NCI-H748 treated with DMSO at 0.1 percent for 48 hours (cell line): ENCODE measurements at places on chromosomes 2 and 18.

GRCh38 chr2:67974559-67975430, 88.0 kb downstream of the C1D start:
- DNase-seq: no peak

DNA sequence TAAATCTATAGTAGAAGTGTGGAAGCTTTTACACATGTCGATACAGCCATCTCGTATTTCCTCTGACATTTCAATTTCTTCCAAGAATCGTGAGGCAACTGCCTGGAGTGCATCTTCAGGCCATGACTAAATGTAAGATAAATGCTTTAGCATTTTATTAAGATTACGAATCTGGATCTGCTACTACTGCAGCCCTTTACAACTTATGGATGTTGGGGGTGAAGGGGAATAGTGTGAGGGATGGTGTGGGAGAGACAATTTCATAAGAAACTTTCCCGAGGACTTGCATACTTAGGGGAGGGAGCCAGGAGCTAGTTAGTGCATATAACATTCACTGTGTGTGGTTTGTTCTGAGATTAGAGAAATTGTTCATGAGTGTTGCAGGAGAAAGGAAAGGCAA, 204.8 kb downstream of the SLC39A10 start:
- no peak for DNase-seq

DNA sequence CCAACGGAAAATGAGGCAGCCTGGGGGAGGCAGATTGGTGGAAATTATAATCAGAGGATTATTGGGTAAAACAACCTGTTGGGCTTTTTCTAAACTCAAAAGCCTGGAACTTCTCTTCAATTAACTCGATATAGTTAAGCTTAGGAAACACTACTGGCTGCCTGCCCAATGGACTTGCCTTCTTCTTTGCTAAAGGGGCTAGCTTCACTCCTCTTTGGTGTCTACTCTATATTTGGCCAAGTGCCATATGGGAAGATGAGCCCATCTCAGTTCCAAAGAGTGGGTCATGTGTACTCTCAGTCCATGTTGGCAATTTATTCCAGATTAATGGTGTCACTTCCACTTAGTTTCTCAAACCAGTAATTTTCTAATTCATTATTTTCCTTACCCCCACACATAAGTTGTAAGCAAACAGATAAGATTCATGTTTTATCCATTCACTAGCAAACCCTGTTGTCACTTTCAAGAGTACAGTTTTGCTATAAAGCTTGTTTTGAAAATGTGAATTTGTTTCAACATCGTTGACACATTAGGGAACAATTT, 34.3 kb downstream of the DARS1 start:
- peak; percentile 52 for DNase-seq

- DNase-seq: no peak
These were observed 3.2 kb downstream of the RAB3GAP1 start for GRCh38 chr2:135055182-135055786.

- no peak for DNase-seq
These were observed 698.1 kb upstream of the CDH2 start for GRCh38 chr18:28875059-28875458.

- DNase-seq: no peak
These were observed 413.3 kb downstream of the TSN start for GRCh38 chr2:122168799-122169198.

GRCh38 chr2:163246135-163246534, 407.6 kb upstream of the KCNH7 start:
- no peak for DNase-seq

GRCh38 chr2:233761040-233761769, 1.1 kb downstream of the UGT1A1 start:
- DNase-seq: no peak

DNA sequence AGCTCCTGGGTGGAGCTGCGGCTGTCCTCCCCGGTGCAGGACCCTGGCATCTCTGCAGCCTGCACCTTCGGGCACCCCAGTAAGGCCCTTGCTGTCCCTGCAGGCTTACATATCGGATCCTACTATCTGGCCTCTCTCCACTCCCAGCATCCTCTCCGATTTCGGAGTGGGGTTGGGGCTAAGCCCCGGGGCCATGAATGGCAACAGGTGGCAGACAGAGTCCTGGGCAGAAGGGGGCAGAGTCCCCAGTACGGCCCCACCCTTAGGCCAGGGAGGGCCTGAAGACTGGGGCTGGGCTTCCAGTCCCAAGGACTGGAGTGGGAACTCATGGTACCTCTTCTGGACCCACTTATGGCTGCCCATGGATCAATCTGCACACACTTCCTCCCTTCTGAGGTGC, 180.4 kb upstream of the MC4R start:
- DNase-seq: no peak

DNA sequence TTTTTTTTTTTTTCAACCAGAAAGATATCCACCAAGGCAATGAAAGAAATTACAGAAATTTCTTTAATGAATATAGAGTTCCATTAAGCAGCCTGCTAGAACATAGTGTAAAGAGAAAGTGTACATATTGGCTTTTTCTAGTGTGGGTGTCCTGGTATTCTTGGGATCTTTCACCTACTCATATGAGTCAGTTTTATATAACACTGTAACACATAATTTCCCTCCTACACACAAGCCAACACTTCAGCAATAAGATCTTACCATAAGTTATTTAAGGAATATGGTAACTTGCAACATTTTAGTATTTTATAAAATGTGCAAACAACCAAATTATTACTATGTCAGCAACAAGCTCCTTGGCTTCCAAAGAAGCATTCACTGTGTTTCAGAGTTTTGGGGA, 59.9 kb downstream of the ZRANB3 start:
- no peak for DNase-seq

- no peak for DNase-seq
These were observed 21.5 kb downstream of the GCA start for GRCh38 chr2:162365392-162365791.

DNA sequence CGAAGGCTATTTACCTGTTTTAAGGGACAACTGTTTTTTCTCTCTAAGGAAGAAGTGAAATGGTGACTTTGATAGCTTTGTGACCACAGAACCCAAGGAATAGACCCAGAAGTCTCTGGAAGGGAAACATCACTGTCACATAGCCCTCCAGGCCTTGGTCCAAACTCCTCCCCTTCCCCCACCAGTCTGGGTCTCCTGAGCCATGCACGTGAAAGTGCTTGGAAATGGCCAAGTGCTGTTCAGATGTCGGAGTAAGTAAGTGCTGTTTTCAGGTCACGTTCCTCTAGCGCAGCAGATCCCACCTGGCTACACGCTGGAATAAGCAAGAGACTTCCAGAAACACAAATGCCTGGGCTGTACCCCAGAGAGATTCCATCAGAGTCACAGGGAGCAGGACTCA, 73.0 kb upstream of the AFF3 start:
- no peak for DNase-seq

- DNase-seq: no peak
These were observed 471.9 kb upstream of the TNP1 start for GRCh38 chr2:217331523-217332416.

GRCh38 chr18:48889115-48889941, 61.4 kb downstream of the SMAD7 start:
- DNase-seq: no peak

DNA sequence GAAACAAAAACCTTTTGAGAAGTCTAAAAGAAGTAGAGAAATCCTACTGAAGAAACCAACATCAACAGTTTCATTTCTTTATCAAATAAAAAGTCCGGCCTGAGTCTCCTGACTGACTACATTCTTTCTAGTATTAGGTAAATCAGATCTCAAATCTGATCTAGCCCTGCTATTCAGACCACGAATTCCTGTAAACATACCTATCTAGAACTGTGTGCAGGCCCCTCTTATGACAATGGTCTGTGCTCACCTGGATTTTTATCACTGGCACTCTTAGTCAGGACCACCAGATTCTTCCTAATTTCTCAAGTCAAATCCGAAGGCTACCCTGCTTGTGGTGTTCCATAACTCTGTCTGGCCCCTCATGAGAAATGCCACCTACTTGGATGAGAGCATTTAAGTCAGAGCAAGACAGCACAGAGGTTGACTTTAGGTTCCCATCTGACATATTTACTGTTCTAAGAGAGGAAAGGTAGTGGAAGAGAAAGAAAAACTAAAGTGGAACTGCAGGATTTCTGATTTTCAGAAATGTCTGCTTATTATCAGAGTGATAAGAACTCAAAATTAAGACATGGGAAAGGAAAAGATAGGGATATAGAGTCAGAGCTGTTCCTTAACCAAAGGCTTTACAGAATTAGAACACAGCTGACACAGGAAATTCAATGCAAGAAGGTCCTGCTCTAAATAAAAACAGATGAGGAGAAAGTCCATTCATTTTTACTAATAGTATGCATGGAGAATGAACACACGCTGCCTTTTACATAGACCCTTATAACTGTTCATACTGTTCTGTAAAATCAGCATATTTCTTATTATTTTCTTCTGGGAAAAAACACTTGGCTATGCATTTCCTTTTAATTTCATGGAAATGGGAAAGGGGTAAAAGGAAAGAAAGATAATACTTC, 56.5 kb downstream of the SLC8A1 start:
- no peak for DNase-seq

GRCh38 chr2:119836455-119837142, 76.9 kb downstream of the PTPN4 start:
- DNase-seq: no peak

GRCh38 chr2:88590998-88591613, 36.2 kb downstream of the EIF2AK3 start:
- DNase-seq: peak; percentile 9
